ENCODE measurements at places on chromosomes 16 and 17.

DNA sequence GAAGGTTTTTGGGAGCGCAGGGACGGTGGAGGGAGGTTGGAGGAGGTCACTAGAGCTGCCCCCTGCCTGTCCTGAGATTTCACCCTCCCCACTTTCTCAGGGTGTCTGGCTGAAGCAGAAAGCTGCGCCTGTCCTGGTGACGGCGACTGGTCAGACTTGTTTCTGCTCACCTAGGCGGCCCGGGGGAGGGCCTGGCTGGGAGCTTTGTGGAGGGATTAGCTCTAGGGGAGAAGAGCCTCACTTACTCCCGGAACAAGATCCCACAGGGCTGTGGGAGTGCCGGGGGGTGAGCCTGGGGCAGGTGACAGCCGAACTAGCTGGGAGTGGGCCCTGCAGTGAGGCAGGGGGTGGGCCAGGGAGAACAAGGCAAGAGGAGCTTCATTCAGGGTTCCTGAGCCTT lies 11.5 kb downstream of the NHERF1 start:
- no peak for DNase-seq

DNA sequence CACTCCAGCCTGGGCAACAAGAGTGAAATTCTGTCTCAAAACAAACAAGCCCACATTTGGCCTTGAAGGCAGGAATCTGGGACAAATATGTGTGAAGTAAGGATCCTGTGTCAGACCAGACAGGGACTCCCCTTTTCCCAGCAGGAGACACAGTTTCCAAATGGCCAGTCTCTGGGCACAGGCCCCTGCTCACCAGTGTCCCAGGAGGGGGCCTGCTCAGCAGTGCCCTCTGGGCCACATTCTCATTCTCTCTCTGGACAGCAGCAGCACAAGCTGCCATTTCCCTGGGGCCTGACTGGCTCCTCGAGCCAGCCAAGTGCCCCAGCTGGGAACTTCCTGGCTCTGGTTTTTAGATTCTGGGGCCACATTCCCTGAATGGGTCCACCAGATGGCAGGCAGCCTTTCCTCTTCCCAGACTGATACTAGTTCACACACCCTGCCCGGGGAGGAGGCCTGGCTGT lies 11.7 kb upstream of the MNT start:
- no peak for DNase-seq

DNA sequence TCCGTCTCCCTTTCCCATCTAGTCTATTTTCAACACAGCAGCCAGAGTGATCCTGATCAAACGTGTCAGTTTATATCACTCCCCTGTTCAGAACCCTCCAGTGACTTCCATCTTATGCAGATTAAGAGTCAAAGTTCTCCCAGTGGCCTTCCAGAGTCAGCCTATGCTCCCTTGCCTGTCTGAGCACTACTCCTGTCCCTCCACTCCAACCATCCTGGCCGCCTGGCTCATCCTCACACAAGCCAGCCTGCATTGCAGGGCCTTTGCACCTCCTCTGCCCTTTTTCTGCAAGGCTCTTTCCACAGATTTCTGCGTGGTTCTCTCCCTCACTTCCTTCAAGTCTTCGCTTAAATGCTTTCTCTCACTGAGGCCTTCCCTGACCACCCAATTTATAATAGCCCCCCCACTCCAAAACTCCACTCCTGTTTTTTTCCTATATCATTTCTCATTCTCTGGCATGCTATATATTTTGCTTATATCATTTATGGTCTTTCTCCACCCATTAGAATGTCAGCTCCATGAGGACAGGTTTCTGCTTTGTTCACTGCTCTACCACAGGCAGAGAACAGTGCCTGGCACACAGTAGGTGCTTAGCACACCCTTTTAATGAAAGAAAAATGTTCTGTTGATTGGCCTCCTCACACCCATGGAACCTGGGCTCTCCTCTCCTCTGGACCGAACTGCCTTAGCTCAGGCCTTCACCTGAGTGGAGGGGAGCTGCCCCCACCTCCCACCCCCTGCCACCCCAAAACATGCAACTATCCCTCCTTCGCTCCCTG lies 9.3 kb downstream of the SAMD14 start:
- DNase-seq = no peak

DNA sequence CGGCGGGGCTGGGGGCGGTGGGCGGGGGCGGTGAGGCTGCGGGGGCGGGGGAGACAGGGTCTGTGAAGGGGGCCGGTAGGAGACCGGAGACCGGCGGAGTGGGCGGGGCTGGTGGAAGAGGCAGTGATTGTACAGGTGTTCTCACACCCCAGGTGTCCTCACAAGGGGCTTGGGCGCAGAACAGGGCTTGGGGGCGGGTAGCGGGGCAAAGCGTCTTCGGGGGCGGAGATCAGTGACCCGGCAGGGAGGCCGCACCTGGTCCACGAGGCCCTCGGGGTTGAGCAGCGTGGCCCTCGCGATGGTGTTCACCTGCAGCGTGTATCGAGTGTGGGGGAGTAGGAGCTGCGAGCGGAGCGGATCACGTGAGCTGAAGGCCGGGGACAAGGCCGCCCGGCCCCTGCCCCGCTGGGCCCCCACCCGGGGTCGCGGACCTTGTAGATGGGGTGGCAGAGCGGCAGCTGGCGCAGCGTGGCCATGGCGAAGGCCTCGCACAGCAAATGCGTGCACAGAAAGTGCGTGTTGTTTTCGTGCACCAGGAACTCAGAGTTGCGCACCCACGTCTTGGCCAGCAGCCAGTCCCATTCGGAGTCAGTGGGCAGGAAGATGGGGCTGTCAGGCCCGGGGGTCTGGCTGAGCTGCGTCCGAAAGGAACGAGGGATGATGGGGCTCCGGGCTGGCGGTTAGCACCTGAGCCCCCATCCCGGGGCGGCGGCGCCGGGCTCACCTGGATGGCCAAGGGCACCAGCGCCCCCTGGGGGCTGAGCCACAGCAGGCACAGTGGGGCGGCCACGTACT lies 8.5 kb downstream of the ALOXE3 start:
- peak; percentile 76 for DNase-seq

- DNase-seq = no peak
Measured at GRCh38 chr17:18163547-18163946, 20.1 kb upstream of the ALKBH5 start.
